ENCODE measurements at places on chromosomes 11 and 22. TPM values are rescaled to one million over a fixed set of nuclear protein-coding genes. Genes with fewer than 3 reads are reported as not detected.

The OR8G1 gene
- not detected for total RNA-seq

The TEAD1 gene
- 107 TPM for total RNA-seq

The LYVE1 gene
- 4.6 TPM for total RNA-seq

The MMP11 gene
- 37.1 TPM for total RNA-seq

The C11orf87 gene
- total RNA-seq: 1.9 TPM

The BACE1 gene
- total RNA-seq: 53.7 TPM

All from smooth muscle cell of the pulmonary artery (primary cell).